ENCODE measurements at places on chromosomes 16 and 17.

GRCh38 chr16:89350701-89351380 lies 133.3 kb downstream of the ZNF778 start:
- DNase-seq = no peak

- no peak for DNase-seq
Observed at GRCh38 chr17:7056386-7056785, 12.5 kb upstream of the SLC16A11 start.

DNA sequence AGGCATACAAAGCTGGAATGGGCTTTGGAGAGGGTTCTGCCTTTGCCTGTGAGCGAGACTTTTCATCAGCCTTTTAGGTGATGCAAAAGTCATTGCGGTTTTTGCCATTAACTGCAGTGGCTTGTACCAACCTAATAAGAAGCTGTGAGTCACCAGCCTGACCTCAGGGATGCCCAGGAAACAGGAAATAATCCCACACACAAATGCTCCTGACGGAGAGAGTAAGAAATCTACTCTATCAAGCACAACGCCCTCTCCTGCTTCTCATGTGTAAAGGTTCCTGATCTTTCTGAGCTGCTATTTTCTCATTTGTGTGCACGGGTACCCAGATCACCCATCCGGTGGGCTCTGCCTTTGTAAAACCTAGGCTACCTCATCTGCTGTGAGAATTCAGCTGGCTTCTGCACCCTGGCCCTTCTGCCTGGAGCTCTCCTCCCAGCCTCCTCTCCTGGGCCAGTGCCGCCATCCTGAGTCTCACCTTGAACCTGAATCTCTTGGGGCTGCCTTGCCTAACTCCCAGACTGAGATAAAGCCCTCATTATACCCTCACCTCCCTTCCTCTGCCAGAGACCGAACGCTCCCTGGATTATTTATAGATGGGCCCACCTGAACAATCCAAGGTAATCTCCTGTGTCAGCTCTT lies 299.7 kb downstream of the C16orf95 start:
- DNase-seq = no peak

DNA sequence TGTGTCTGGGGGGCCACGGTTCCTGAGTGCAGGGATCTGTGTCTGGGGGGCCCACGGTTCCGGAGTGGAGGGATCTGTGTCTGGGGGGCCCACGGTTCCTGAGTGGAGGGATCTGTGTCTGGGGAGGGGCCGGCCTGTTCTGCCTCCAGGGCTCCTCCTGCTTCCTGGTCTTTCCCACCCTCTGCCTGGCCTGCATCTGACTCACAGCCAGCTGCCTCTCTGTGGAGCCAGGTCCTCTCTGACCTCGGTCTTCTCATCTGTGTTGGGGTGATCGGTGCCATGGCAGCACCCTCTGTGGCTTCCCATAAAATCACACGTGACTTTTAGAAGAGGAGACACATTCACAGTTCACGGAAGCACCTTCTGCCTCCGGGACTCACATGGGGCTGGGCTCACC lies 50.3 kb downstream of the ZFPM1 start:
- no peak for DNase-seq

- DNase-seq = no peak
Observed at GRCh38 chr16:77037696-77038347, 153.2 kb upstream of the MON1B start.

- DNase-seq = no peak
Observed at GRCh38 chr17:47872019-47872650, 21.2 kb upstream of the SP6 start.

- peak; percentile 46 for DNase-seq
Observed at GRCh38 chr16:72203401-72203800, 31.4 kb upstream of the PMFBP1 start.

DNA sequence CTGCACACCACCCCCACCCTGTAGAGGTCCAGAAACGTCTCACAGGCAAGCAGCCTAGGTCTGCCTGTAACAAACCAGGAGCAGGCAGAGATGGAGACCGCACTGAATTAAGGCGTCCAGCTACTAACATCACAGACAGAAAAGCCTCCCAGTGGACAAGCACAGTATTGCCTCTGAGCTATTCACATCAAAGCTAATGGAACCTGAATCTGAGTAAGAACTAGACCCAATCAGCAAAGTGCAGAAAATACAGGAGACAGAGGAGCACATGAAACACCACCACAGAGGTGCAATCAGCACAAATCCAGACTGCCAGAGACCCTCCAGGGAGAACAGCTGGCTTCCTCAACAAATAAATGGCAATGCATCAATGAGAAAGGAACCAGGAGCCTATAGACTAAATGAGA lies 22.2 kb upstream of the PEMT start:
- DNase-seq = peak; percentile 70

- DNase-seq = no peak
Observed at GRCh38 chr17:66858226-66859083, 23.5 kb downstream of the CACNG5 start.

GRCh38 chr16:64499211-64499610 lies 622.7 kb downstream of the CDH11 start:
- DNase-seq = no peak

GRCh38 chr17:325270-326009 lies 27.2 kb downstream of the RPH3AL start:
- DNase-seq = no peak

DNA sequence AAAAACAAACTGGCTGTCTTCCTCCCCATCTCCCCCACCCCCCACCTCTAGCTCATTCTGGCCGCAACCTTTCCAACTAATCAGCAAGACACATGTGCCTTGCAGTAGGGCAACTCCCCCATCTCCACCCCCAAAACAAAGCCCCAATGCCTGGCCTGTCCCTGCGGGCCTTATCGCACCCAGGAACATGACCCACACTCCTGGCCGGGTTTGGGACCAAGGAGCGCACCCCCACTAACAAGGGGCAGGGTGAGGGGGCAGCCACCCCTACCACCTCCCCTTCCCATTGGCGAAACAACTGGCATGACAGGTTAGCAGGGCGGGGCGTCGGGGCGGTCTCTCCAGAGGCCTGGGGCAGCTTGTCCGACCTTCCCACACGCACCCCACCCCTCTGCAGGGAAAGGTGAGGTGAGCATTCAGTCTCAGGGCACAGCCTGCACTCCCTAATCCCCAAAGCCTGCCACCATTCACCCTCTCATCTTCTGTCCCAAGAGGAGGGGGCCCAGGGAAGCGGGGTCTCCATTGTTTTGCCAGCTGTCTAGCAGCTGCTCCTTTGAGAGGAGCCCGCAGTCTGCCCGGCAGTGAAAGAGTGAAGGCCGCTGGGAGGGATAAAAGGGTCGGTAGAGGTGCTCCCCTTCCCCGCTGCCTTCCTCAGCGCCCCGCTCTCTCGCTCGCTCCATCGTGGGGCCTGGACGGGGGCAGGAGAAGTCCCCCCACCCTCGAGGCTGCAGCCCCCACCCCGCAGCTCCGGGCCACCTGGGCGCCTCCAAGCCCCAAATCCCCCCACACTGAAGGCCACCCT lies 765 bp downstream of the MYO18A start:
- DNase-seq = no peak

- no peak for DNase-seq
Observed at GRCh38 chr17:77049440-77049839, 91.3 kb upstream of the SEC14L1 start.

GRCh38 chr17:76103274-76104139 lies at the start of gene EXOC7:
EXOC7 (minus strand) TSS chr17:76103787; CDS start chr17:76103692, 95 bp downstream.
- peak; percentile 93 for DNase-seq

GRCh38 chr16:75250809-75251279 lies 580 bp downstream of the BCAR1 start:
- no peak for DNase-seq

- no peak for DNase-seq
Observed at GRCh38 chr17:9444687-9445086, 130.9 kb downstream of the STX8 start.

GRCh38 chr16:57504001-57504400 lies 17.7 kb upstream of the DOK4 start:
- no peak for DNase-seq

DNA sequence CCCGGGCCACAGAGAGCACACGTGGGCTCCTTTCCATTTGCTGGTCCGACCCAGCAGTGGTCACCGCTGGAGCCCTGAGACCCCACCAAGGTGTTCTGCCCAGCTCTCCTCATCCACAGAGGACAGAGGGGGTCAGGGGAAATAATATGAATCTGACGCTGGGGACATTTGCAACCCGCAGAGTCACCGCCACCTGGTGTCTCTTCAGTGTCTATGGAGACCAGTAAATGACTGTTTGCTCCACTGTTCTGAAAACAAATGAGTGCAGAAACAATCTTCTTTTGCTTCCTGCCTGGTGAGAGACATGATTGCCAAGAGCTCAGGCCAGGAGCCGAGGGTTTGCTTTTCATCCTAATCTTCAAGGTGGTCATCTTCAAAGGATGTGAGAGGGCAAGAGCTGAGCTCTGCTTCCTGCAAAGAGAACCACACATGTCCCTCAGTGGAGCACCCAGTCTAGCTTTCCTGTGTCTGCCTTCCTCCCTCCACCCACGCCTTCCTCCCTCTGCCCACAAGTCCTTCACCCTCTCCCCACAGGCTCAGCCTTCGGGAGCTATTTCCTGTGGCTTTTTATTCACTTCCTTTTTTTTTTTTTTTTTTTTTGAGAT lies 14.7 kb upstream of the KLHDC4 start:
- DNase-seq = peak; percentile 66

- no peak for DNase-seq
Observed at GRCh38 chr16:57507136-57508034, 21.1 kb upstream of the DOK4 start.

DNA sequence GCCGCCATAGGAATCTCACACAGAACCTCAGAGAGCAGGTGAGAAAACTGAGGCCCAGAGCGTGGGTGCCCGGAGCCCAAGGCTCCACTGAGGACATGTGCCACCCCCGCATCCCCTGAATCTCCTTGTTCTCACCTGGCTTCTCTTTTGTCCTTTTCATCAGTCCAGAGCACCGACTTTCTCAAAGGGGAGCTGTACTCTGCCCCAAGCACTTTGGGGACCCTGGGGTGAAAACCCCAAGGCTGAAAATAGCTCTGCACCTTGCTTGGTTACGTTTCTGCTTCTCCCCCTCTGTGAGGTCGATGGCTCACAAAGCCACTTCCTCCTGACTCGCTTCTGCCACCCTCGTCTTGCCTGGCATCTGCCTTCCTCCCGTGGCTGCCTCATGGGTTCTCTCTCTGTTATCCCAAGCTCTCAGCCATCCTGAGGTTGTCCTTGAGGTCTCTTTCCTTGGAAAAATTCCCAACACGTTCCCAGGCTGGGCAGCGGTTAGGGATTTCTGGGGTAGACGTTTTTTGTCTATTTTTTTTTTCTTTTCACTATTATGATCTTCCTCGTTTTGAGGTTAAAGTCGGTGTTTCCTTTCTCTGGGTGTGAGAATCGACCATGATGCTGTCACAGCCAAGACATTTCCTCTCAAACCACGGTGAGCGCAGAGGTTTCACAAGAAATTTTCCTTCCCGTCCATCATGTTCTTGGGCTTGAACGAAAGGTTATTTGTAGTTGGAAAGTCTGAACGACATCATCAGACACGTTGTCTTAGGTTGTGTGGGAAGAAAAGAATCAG lies 37.2 kb downstream of the IRF8 start:
- DNase-seq = peak; percentile 75

GRCh38 chr17:40362696-40363110 lies 1.8 kb downstream of the GJD3 start:
- DNase-seq = peak; percentile 93

- no peak for DNase-seq
Observed at GRCh38 chr16:53721017-53721416, 17.1 kb downstream of the FTO start.

- no peak for DNase-seq
Observed at GRCh38 chr17:79891113-79891730, 52.0 kb upstream of the CBX4 start.

GRCh38 chr16:78177987-78178386 lies 78.5 kb downstream of the WWOX start:
- DNase-seq = no peak

- no peak for DNase-seq
Observed at GRCh38 chr17:39950871-39951348, 11.9 kb upstream of the GSDMA start.

Data from activated naive CD4-positive, alpha-beta T cell treated with anti-CD3 and anti-CD28 coated beads, Interleukin-2, amount 10 ng/mL, durations not matched to agents 7 days and 5 days (primary cell).